ENCODE measurements at places on chromosomes 6 and 20.
A peak's percentile ranks its signal among the peaks of the same experiment; 100 is the strongest.

- no peak for DNase-seq
These were observed 19.2 kb downstream of the FKBP5 start for GRCh38 chr6:35669451-35670045.

- no peak for DNase-seq
These were observed 139.3 kb upstream of the FOXA2 start for GRCh38 chr20:22723659-22724058.

DNA sequence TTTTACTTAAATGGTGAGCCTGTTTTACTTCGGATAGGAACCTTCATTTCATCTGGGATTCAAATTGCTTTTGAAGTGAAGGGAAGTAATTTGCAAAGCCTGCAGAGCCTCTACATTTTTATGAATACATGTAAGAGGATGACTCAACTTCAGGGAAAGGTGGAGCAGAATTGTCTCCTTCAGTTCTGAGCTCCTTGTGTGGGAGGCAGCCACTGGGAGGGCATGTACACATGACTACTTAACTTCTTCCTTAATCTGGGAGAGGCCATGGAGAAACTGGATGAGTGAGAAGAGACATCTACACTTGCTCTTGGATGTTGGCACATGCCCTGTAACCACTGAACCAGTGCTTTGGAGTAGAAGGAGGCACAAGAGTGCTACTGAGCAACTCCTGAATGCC, 145.1 kb upstream of the NRSN1 start:
- no peak for DNase-seq

GRCh38 chr6:118292558-118292957, 255.5 kb upstream of the PLN start:
- DNase-seq, result no peak

DNA sequence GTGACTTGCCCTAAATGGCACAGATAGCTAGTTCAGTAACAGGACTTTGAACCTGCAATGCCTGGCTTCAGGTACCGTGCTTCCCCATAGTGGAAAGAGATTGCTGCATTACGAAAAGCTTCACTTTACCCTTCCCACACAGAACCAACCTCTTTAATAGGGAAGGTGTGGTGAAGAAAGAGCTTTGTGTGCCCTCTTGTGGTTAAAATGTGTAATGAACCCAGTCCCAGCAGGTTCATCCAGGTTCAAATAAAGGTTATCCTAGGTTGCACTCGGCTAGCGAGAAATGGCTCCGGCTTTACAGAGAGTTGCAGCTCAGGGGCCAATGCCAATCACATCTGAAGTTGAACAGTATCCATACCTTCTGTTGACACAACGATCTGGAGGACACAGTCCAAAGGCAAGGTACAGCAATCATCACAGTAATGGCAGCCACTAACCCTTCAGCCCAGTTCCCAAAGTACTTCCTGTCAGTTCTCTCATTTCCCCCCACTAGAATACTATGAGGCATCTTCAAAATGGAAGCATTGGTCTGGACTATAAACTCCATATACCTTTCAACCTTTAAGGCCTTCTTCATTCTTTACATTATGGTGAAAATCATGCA, 3.0 kb downstream of the DEFB115 start:
- no peak for DNase-seq

GRCh38 chr20:768426-768978, at the start of gene SLC52A3:
Gene SLC52A3, minus strand, starts transcription at chr20:768500. Its CDS starts 2,726 bp downstream, at chr20:765774.
- no peak for DNase-seq

DNA sequence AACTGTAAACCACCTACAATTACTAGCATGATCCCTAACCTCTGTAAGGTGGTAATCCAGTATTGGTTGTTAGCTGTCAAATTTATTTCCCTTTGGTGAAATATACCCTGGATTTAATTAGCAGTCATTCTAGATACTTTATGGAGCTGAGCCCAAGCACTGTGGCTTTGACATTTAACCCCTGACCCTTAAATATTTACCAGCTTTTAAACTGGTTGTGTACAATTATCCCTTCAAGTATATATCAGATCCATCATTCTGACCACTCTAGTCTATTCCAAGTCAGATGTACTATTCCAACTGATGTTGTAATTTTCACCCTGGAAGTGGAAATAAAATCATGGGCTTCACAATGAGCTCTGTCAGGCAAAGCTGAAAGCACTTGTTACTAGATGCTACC, 229.6 kb downstream of the FOXC1 start:
- no peak for DNase-seq

GRCh38 chr6:161181121-161181520, 92.7 kb downstream of the AGPAT4 start:
- DNase-seq, result no peak

GRCh38 chr20:51493346-51493791, 49.1 kb downstream of the NFATC2 start:
- no peak for DNase-seq

- DNase-seq, result peak; percentile 22
These were observed 28.8 kb upstream of the TULP4 start for GRCh38 chr6:158283304-158283980.

GRCh38 chr6:126682440-126682839, 342.5 kb downstream of the CENPW start:
- DNase-seq, result no peak

DNA sequence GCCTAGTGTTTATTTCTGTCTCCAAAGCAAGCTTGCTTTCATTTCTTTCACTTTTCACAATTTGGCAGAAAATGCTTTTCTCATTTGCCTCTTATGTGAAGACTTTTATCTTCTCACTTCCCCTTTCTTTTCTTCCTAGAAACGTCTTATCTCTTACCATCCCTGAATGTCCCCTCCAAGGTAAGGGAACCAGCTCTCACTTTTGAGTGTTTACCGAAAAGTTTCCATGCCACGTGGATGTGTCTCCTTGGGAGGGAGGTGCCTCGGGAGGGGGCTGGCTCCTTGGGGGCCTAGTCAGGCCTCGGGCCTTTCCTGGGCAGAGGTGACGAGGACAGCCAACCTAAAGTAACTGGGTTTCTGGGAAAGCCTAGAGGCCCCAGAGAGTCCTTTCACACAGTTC, 127.4 kb downstream of the CD24 start:
- DNase-seq, result no peak

DNA sequence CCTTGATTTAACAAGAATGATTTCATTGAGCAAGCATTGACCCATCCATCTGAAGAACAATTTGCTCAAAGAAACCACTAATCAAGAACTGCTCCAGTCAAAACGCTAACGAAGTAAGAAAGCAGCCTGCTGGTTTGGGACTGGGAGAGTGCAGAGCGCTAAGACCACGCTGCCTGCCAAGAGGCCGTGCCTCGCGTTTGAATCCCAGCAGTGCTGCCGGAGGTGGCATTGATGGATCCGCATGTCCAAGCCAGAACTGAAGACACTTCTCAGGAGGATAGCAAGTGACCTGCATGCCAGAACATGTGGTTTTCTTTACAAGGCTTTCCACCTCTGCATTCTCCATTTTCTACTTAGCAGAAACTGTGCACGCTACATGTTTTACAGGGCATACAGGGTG, 105.2 kb upstream of the FOXC1 start:
- DNase-seq, result no peak

GRCh38 chr6:140846503-140847261, 1286.0 kb upstream of the GJE1 start:
- no peak for DNase-seq

DNA sequence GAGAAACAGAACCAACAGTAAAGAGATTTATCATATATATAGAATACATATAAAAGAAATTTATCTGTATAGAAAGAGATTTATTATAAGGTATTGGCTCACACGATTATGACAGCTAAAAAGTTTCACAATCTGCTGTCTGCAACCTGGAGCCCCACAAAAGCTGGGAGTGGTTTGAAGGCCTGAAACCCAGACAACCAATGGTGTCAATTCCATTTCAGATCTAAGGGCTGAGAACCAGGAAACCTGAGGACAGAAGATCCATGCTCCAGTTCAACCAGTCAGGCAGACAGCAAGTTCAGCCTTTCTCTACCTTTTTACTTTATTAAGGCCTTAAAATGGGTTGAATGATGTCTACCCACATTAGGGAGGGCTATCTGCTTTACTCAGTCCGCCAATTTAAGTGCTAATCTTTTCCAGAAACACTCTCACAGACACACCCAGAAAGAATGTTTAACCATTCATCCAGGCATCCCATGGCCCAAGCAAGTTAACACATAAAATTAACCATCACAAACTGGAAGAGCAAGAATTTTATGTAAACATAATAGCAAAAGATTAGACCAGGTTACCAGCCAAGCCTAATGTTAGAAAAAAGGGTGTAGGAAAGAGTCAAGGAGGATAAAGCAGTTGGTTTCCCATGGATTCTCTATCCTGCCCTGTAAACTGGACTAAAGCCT, 170.9 kb downstream of the FUT9 start:
- DNase-seq, result no peak

GRCh38 chr6:31680226-31681134, at the start of gene LY6G5C:
Gene LY6G5C, minus strand, starts transcription at chr6:31681067. Its CDS starts 694 bp downstream, at chr6:31680373.
- DNase-seq, result peak; percentile 51

DNA sequence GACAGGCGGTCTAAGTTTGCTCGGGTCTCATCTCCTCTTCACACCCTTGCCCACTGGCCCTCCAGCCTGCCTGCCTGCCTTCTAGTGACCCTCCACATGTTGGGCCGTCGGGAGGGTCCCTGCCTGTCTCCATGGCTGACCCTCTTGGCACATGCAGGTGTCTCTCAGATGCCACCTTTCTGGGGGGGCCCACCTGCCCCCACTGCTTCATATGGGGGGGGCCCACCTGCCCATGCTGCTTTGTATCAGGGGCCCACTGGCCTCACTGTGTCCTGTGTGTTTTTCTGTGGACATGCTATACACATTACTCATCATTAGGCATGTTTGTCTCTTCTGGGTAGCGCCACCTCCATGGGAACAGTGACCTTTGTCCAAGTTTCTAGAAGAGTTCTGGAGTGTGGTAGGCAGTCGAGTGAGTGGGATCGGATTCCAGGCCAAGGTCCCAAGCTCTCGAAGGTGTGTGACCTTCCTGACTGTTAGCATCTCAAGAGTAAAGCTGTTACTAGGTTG, 40.4 kb upstream of the KIF25 start:
- DNase-seq, result no peak

DNA sequence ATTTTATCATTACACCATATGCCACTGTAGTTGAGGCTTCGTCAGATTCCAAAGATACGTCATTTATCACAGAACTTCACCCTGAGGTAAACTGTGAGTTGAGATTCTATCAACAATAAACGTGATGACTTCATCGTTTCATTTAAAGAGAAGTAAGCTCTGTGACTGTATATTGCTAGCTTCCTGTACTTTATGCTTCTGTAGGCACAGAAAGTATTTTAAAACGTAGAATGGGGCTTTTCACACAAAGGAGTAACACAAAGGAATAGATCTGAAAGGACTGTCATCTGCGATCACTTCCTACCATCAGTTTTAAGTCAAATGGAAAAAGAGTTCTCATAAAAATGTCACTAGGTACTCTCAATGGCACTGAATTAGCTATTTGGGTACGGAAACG, 234.4 kb upstream of the MCHR2 start:
- no peak for DNase-seq

GRCh38 chr6:87828044-87828443, 126.0 kb upstream of the AKIRIN2 start:
- no peak for DNase-seq

GRCh38 chr6:43980004-43980795, 147.1 kb downstream of the MRPL14 start:
- no peak for DNase-seq

- DNase-seq, result no peak
These were observed 72.4 kb downstream of the STK35 start for GRCh38 chr20:2174067-2174466.

DNA sequence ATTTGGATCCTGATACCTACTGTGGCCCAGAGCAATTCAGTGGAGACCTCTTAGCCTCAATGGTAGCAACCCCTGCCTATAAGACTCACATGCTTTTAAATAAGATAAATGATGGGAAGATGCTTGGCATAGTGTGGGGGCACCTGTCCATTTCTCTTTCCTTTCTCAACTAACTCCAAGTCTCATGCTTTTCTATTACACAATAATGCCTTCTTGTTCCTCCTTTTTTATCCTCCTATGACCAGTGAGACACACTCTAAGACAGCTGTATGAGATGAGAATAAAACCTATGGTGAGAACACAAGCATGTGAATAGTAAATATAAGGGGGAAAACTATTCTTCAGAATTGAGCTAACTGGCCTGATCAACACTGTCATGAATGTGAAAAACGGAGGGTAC, 147.0 kb upstream of the STXBP5 start:
- DNase-seq, result no peak

DNA sequence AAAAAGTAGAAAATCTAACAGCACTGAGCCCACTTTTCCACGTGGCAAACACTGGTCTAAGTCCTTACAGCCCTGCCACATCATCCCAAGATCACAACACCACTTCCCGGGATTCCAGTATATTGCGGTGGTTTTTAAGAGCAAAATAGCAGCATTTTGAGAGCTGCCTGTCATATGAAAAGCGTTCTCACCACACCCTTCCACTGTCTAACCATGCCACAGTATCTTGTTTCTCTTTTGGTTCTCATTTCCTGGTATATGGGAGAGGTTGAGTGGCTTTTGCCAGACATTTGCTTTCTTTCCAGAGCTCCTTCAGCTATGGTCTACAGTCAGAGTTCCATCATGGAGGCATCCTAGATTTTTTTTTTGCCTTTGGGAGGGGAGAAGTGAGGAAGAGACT, 243.0 kb downstream of the TSHZ2 start:
- DNase-seq, result no peak

GRCh38 chr20:14444106-14444505, 106.7 kb upstream of the FLRT3 start:
- no peak for DNase-seq

- no peak for DNase-seq
These were observed 256.6 kb downstream of the TBC1D7 start for GRCh38 chr6:13071550-13072345.

DNA sequence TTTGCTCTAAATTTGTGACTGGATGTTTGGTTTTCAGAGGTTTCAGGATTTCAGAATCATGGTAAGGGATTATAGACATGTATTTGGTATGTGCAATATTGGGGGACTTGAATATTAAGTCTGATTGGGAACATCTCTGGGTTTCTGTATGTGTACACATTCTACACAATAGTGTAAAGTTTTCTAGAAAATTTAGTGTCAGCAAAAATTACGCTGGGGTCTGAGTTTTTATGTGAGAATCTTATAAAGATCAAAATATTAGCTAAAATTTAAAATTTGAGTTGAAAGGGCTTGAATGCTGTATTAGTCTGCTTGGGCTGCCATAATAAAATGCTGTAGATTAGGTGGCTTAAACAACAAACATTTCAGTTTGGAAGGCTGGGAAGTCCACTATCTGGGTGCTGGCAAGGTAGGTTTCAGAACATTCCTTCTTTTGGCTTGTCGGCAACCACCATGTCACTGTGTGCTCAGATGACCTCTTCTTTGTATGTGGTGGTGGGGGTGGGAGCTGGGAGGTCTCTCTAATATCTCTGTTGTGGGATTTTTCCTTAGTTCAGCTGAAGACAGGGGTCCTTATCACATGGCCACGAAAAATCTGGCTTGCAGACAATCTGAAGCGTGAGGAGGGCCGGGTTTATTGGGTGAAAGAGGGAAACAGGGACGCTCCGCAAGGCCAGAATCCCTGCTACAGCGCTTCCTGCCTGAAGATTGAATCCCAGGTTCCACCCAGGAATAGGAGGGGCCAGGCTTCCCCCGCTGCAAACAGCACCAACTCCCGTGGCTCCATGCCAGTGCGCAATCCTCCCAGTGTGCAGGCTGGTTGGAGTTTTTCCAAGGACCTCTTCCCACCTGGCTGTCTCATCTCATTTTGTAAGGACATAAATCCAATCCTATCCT, 299.7 kb downstream of the PLCB1 start:
- DNase-seq, result no peak

All from CD4-positive, alpha-beta memory T cell (primary cell).